ENCODE measurements at places on chromosomes 1 and 21.

DNA sequence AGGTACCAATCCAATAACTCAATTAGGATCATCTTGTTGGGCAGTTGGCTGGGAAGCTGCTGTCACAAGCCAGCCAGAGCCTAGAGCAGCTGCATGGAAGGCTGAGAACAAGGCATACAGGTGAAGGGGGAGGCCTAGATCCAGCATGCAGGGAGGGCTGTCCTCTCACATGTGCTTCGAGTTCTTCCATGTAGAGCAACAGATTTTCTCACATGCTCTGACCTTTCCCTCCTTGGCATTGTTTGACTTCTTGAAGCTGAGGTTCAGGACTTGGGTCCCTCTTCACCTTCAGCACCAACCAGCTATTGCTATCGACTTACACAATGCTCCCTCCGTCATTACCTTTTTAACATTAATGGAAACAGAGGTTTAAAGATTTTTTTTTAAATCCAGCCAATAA is 257.7 kb downstream of the ATG4C start:
- no peak for DNase-seq

DNA sequence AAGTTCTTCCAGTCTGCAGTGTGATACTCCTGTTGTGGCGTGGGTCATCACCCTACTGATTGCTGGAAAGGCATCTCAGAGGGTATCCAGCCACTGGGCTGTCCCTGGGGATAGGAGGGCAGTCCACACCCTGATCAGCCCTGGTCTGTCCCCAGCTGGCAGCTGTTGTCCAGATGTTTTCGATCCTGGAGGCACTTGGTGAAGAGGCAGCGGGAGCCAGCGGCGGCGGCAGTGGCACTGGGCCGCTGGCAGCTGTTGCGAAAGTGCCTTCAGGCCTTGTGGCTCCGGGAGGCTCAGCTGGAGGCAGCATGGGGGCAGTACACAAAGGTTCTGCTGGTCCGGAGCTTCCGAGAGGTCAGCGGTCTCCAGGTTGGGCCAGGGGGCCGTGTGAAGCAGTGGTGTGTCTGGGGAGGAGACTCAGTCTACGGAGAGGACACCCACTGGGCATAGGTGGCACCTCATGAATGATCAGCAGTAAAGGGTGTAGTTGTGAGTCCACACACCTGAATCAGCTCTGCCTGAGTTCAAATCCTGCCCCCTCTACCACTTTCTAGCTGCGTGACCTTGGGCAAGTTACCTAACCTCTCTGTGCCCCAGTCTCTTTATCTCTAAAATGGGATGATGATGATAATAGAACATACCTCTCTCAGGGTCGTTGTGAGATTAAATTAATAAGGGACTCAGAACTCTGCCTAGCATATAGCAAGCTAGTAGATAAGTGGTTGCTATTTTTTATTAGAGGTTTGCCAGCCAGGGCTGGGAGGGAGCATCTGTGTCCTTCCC is 6.1 kb downstream of the C1orf167 start:
- DNase-seq = no peak

DNA sequence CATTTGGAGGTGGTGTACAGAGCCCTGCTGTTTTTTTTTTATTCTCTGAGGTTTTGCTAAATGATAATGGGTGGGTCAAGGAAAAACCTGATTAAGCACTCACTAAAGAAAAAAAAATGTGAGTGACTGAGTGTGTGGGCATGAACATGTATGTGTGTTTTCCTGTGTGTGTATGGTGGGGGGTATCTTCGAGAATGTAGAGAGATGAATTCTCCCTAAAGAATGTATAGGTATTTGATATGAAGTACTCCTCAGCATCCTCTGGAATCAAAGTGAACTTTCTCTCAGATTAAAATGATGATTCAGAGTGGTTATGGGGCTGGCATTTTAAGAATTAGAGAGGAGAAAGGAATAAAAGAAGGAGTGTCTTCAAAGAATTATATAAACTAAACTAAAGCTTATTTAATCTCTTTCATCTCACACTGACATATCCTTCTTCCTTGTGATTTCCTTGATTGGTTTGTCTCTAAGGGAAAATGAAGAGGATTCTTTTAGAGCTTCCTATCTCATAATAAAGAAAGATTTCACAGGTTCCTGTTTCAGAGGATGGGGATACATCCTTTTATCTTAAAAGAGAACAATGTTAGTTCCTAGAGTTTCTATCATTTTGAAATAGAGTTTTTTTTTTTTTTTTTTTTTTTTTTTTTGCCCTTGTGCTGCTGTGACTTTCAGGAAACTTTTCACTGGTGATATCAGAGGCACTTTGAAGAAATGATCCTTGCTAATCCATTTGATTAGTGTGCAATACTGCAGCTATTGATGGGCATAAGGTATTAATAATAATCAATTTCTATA is 23.9 kb downstream of the S1PR1 start:
- DNase-seq = no peak

DNA sequence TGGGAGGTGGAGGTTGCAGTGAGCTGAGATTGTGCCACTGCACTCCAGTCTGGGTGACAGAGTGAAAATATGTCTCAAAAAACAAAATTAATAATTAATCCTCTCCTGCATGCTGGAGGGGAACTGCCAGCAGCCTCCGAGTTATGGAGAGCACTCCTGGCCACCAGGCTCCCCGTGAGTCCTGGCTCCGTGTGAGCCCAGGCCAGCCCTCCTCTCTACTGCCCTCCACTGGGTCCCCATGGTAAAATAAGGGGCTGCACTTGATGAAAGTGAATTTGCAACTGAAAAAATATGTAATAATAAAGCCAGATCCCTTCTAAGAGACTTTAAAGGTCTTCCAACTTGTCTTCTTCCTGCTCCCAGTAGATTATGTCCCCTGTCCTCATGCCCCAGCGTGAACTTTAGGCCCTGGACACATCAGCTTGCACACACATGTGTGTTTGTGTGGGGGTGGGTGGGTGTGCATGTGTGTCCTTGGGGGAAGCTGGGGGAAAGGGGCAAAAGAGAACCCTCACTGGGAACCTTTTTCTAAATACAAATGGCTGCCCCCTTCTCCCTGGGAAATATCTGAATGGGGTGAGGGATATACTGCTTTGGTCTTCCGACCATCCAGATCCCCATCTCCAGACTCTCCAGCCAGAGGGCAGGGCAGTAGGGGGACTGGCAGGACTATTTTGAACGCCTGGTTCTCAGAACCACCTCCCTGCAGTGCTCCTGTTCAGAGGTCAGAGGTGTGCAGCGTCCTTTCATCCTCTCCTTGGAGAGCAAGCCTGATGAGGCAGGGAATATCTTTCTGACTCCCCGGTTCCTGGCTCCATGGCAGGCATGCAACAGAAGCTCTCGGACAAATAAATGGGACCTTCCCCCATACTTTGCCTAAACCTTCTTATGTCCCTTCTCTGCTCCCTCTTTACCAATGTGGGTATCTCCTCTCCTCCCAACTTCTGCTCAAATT is 26.2 kb downstream of the NEK2 start:
- peak; percentile 48 for DNase-seq

GRCh38 chr21:43829161-43829560 is 35.9 kb upstream of the AGPAT3 start:
- no peak for DNase-seq

GRCh38 chr1:91830242-91831131 is 55.5 kb downstream of the TGFBR3 start:
- DNase-seq = peak; percentile 80

DNA sequence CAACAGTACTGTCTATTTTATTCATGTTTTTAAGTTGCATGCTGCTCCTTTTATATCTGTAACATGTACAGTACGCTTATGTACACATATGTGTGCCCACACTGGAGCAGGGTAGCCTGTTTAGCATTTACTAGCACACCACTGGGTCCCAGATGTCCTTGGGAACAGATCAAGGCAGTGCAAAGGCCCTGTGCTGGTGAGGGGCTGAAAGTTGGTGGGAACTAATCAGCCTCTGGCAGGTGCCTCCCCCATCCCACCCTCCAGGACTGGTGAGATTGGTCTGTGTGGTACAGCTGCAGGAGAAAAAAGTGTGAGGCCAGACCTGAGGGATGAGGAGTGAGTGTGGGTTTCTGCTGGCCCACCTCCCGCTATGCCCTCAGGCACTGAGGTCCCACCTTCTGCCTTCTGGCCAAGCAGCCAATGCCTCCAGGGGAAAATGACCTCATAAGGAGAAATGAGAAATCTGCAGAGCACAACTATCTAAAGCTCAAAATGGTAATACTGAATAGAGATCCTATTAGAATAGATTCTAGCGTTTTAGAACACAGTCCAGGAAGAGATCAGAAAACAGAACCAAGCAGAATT is 58.9 kb downstream of the POFUT2 start:
- DNase-seq = no peak

- no peak for DNase-seq
Observed at GRCh38 chr1:183414365-183414764, 3.8 kb downstream of the NMNAT2 start.

GRCh38 chr1:11373029-11373894 is 100.3 kb downstream of the UBIAD1 start:
- DNase-seq = no peak

- DNase-seq = no peak
Observed at GRCh38 chr1:114087495-114087894, 66.2 kb downstream of the SYT6 start.

GRCh38 chr1:213418268-213419071 is 367.4 kb downstream of the RPS6KC1 start:
- DNase-seq = no peak
